Prostate gland (tissue), 2 donors: ENCODE measurements at places on chromosomes 1 and 21. TPM values are rescaled to one million over a fixed set of nuclear protein-coding genes. Genes with fewer than 3 reads are reported as not detected.

LPAR3 gene
- 81.6 TPM for total RNA-seq

DCST2 gene
- total RNA-seq: 5.3 TPM

S100A12 gene
- not detected for total RNA-seq

AGT gene
- total RNA-seq: 4.7 TPM

NKAIN1 gene
- 0.73 TPM for total RNA-seq

MTR gene
- total RNA-seq: 18.8 TPM

FAM151A gene
- not detected for total RNA-seq

LAMC1 gene
- 141 TPM for total RNA-seq

PRPF38A gene
- 24.8 TPM for total RNA-seq

NTNG1 gene
- 2.6 TPM for total RNA-seq

DIO1 gene
- total RNA-seq: not detected

REN gene
- total RNA-seq: not detected
